Stimulated activated naive CD4-positive, alpha-beta T cell treated with Interleukin-2 at 50 U/mL for 16 hours (primary cell): ENCODE measurements at places on chromosomes 7 and 10.

- DNase-seq = no peak
Measured at GRCh38 chr10:125709553-125710474, 9.7 kb upstream of the EDRF1 start.

DNA sequence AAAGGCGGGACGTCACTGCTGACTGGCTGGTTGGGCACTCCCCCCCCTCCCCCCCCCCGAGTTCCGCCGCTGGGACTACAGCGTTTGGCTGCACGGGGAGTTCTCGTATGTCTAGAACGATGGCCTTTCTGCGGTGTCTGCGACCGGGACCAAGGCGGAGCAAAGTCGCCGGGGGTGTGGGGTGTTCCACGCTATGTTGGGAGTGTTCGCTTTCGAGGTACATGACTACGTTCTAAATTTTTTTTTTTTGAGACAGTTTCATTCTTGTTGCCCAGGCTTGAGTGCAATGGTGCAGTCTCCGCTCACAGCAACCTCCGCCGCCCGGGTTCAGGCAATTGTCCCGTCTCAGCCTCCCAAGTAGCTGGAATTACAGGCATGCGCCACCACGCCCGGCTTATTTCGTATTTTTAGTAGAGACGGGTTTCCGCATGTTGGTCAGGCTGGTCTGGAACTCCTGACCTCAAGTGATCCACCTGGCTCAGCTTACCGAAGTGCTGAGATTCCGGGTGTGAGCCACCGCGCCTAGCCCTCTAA is 573 bp upstream of the IDI1 start:
- no peak for DNase-seq

GRCh38 chr7:28190077-28190710 is 9.6 kb upstream of the JAZF1 start:
- no peak for DNase-seq

- no peak for DNase-seq
Measured at GRCh38 chr10:104199567-104199966, 32.6 kb downstream of the CFAP43 start.

DNA sequence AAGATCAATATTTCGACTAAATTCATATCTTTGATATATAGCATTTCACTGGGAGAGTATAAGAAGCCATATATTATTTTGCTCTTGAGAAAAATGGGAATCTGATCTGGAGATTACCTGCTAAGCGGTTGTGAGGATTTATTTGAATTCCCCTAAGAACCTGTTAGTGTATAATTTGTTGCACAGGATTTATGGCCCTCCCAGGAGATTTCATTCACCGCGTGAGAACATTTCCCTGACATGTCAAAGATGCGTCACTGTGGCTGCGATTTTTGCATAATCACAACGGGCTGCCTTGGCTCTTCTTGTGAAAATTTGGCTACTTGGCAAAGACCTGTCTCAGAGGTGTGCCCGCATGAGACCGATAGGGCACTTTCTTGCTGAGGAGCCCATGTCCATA is 184.7 kb upstream of the PFKP start:
- DNase-seq = no peak

GRCh38 chr10:71824333-71824732 is 26.7 kb downstream of the PSAP start:
- no peak for DNase-seq

DNA sequence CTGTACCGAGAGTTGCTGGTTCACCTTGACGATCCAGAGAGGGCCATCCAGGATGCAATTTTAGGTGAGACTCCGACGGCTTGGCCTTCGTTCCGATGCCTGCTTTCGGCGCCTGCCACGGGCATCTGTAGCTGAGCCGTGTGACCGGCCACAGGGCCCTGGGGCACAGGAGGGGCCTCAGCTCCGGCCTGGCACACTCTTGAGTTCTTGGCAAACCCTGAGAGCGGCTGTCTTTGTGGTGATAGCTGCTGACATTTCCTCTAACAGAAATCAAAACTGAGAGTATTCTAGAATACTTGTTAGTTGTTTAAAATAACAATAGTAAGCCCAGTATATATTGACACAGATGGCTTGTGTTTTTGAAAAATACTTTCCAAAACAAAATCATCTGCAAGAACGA is 52.2 kb upstream of the SUN1 start:
- no peak for DNase-seq

GRCh38 chr7:20083781-20084180 is 133.4 kb downstream of the MACC1 start:
- DNase-seq = no peak

DNA sequence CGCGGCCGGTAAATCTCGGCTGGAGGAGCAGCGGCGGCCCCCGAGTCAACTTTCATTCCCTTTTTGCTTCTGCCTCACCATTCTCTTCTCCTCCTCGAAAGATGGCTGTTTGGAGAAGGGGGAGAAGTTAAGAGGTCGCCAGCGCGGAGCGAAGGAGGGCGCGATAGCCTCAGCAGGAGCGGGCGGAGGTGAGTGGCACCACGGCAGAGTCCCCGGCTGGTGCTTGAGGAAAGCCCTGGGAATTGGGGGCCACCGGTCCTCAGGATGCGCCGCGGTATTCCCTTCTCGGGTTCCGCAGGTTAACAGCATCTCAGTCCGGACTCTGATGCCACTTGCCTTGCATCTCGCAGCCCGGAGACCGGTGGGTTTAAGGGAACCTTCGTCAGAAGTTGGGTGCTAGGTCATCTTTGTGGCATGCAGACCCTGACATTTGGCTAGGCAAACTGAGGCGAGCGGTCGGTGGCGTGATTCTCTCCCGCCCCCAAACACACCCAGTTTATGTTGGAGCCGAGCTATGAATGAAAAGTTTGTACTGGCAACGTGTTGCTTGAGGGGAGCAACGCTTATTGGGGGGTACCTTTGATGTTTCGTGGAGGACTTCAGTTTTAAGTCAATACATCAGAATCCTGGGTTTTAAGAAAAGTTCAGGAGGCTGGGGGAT is 59.5 kb upstream of the PRPS1L1 start:
- no peak for DNase-seq

DNA sequence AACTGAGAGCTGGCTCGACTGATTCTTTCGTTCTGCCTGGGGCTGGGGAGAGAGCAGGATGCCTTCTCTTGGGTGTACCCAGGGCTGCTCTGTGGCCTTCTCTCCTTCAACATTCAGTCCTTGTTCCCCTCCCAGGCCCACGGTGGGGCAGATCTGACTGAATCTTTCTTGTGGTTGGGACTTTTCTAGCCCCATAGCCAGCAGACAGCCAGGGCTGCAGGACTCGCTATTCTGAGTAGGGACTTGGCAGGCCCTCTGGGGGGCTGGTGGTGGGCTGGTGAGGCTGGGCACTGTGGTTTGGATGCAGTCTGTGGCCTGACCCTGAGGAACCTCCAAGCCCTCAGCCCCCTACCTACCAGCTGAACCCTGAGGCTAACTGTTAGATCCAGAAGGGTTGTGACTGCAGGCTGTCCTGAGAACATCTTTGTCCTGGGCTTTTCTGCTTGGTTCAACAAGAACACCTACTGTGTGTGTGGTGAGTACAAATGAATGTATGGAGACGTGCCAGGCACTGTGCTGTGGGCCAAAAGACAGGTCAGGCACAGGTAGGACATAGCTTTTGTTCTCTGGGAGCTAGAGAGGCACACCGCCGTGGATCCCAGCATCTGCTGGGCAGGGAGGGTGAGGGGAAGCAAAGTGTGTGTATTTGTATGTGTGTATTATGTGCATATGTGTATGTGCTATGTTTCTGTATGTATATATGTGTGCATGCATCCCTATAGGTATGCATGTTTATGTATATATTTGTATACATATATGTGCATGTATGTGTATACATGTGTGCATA is 2.1 kb upstream of the PALD1 start:
- DNase-seq = no peak

DNA sequence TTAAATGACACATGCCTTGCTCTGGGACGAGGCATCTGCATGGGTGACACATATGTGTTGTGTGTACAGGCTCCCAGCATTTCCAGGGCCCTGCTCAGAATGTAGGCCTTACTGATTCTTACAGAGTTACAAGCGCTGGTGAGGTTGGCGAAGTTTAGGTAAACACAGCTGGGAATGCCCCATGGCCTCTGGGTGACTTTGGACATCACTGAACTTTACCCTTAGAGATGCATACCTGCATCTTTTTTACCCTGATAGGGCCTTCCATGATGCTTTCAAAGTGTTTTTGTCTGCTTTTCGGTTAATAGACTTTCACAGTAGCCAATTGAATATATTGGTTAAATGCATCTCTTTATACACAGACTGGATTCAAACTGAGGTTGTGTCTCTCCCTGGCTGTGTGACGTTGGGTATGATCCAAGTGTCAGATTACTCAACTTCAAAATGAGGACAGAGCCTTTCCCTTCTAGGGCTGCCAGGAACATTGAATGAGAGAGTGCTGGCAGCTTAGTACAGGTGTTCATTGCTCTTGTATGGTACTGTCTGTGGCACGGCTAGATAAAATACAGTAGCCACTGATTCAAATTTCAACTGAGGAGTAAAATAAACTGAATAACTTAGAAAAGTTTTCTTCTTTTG is 29.5 kb downstream of the EGFR start:
- DNase-seq = no peak

DNA sequence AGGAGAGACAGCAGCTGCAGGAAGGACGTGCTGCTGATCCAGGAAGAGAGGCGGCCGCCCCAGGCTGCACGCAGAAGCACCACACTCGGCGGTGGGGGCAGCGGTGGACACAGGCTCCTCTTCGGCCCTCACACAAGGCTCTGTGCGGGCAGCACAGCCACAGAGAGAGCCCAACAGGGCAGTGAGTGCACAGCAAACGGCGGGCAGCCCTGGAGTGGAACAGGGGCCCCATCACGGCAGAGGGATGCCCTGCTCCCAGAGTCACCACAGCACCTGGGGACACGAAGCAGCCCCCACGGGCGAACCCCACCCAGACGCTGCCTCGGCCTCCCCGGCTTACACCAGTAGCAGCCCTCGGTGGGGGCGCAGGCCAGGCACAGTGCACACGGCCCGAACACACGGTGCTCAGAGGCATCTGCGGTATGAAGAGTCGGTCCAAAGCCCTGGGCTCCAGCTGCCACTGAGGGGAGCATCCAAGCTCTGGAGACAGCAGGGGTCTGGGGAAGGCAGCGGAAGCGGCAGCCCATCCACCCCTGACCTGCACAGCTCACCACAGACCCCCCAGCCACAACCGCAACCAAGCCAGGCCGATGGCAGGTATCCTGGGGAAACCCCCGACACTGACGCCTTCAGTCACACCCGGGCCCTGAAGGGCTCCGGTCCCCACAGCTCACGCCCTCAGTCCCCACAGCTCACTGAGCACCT is 16.8 kb downstream of the NUDT1 start:
- no peak for DNase-seq

GRCh38 chr10:96369890-96370583 is 11.2 kb upstream of the OPALIN start:
- no peak for DNase-seq

DNA sequence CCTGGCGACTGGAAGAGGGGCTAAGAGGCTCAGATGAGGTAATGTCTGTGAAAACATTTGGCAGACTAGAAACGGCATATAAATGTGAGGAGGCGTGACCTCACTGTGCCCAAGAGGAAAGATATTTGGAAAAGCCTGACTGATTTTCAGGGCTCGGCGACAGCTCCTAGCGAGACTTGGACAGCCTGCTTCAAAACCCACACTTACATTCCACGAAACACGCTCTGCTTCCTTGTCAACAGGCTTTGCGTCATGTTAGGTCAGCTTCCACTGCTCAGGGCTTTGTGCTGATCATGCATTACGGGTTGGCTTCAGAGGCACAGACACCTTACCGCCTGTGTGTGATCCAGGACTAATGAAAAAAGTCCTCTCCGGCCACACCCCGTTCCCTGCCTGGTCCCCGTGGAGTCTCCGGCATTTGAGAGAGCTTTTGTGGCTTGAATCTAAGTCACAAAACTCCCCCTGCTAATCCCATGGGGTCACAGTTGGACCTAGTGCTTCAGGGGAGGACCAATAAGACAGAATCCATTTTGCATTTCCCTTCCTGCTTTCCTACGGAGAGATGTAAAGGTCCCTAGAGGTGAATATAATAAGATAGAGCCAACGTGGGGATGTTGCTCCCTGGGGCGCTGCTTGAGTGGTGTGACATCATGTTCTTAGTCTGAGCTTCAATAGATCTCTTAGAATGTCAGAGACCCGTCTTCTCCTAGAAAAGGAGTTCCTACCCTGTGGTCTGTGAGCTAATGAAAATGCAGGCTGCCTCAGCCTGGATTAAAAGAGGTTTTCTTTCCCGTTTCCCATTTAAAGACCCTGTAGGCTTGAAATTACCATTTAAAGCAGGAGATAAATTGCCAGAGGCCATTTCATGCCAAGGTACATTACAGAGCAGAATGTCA is 25.5 kb downstream of the FGFBP3 start:
- no peak for DNase-seq

DNA sequence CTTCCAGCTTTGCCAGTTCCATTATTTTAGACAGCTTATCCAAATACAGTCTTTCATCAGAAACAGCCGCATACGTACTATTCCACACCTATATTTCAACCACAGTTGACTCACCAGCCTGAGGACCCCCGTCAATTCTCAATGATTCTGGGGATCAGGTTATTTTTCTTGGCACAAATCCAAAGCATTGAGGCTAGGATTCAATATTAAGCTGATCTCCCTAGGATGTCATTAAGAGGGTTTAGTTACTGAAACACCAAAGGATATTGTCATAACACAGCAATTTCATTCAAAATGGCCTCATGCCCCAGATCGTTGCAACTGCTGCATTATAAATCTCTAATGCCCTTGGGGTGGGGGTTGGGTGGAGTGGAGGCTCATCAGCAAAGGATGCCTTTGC is 214.6 kb downstream of the PTEN start:
- DNase-seq = no peak

GRCh38 chr10:60810437-60811182 is 32.3 kb downstream of the CDK1 start:
- no peak for DNase-seq

DNA sequence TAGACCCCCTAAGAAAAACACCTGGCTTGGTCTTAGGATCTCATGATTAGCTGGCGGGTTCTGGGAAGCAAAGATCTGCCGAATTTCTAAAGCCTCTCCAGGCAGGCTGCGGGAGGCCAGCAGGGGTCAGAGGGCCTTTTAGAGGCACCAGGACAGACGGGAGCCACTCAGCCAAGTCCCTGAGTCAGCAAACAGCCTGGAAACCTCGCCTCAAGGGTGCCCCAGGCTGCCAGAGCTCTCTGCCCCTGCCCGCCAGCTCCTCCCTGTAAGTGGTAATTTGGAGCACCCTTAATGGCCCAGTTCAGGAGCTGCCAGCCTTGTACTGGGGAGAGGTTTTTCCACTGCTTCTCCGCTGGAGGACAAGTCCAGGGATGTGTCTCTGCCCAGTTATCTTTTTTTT is 88.7 kb downstream of the HIP1 start:
- no peak for DNase-seq

DNA sequence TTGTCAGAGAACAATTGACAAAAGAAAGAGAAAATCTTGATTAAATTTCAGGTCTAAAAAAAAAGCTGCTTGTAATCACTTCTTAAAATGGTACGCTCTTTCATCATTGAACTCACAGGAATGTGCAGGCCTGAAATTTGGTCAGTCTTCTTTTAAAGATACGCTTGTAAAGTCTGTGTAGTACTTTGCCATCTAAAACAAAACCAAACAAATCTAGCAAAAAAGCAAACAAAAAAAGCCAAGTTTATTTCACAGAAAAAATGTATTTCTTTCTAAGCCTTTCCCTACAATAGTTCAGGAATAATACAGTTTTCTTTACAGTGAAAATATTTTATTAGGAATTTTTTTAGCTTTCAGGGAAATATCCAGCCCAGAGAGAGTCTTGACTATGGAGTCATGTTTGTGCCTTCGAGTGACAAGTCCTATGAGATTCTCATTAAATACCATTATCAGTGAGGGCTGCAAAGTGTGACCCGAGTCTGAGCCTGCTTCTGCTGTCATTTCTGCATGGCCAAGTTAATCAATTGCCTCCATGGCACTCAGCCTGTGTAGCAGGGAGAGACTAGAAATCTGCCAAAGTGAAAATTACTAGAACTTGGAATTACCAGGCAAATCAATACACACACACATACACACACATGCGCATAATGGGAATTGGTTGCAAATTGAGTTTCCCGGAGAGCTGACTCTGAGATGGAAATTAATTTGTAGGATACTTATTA is 172.6 kb downstream of the OTUD1 start:
- DNase-seq = no peak
